ENCODE measurements at places on chromosomes 2 and 18.

- DNase-seq: no peak
These were observed 73.0 kb downstream of the FSIP2 start for GRCh38 chr2:185811580-185811979.

- no peak for DNase-seq
These were observed 18.1 kb upstream of the GCFC2 start for GRCh38 chr2:75728614-75729419.

DNA sequence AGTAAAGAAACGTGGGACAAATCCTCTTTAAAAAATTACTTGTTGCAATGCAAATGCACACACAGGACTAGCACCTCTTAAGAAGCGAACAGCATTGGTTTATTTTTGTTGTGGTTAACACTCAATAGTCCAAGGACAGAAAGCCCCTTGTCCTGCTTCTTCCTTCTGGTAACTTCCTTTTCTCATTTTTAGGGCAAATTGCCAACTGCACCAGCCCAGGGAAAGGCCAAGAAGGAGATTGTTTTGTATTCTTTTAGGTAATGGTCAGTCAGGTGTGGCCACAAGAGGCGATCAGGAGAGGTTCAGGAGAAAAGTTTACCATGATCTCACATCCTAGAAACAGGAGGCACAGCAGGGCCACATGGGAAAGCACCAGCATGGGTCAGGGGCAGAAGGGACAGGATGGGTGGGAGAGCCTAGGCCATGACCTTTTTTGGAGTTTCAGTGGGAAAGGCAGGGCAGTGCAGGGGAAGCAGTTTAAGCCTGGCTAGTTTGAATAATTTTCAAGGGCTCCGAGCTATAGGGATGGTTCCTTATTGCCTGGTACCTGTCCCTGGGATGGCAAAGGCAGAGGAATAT, 73.0 kb downstream of the CHRNA1 start:
- no peak for DNase-seq

DNA sequence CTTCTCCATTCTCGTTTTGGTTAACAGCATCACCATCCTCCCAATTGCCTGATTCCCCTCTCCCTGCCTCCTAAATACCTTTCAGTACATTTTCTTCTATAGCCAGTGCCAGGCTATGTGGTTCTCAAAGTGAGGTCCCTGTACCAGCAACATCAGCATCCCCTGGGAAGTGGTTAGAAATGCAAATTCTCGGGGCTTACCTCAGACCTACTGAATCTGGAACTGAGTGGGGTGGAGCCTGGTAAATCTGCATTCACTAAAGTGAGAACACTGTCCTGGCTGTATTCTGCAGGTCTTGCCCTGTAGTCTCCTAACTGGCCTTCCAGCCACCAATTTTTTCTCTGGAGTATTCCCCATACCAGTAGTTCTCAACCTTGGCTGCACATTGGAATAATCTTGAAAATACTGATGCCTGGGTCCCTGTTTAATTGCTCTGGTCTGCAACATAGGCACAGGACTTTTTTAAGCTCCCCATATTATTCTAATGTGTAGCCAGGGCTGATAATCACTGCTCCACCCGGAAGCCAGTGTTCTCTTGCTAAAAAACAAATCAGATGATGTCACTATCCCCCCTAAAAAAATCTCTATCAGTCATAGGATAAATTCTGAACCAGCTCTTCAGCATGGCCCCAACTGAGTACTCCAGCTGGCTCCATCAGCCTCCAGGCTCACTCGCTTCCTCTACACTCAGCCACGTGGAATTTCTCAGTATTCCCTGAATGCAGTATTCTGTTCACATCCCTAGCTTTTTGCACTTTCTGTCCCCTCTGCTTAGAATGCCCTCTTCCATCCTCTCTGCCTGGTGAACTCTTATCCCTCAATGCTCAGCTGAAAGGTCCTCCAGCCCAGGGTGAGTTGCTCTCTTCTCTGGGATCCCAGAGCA, 98.4 kb downstream of the CDK15 start:
- no peak for DNase-seq

DNA sequence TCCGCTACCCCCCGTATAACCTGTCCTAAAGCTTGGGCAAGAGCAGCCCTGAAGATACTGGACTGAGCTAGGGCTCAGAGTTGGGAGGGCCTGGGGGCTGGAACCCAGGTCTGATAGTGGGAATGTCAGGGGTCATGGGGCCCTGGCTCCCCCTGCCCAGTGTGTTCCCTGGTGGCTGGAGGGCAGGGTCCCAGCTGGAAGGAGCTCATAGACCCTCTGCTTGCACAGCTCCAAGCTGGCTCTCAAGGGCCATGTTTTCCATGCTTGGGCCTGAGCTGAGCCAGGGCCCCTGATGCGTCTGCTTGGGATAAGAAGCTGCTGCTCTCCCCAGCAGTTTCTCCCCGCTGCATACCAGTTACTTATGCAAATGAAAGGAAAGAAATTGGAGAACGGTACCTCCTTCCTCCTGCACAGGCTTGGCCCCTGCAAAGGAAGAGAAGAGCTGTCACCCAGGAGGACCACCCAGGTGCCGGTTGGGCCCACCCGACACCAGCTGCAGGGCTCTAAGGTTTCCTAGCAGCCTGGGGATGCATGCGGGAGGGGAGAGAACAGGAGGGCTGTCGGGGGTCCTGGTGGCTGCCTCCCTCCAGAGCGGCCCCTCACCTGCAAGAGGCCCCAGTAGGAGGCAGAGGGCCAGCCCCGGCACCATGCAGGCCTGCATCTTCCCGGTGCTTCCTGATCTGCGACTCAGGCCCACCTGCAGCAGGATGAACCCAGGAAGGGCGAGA, 628 bp downstream of the OTOS start:
- DNase-seq: no peak

DNA sequence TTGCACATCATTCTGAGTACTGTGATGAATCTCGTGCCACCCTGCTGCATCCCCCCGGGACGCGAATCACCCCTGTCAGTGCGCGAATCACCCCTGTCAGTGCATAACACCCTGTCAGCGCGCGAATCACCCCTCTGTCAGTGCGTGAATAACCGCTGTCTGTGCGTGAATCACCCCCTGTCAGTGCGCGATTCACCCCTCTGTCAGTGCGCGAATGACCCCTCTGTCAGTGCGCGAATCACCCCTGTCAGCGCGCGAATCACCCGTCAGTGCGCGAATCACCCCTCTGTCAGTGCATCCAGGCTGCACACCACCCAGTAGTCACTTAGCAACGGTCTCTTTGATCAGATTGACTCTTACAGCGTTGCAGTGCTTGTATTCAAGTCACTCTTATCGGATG, 134.4 kb upstream of the TPO start:
- no peak for DNase-seq

GRCh38 chr2:7860693-7861092, 821.2 kb upstream of the ID2 start:
- DNase-seq: no peak

DNA sequence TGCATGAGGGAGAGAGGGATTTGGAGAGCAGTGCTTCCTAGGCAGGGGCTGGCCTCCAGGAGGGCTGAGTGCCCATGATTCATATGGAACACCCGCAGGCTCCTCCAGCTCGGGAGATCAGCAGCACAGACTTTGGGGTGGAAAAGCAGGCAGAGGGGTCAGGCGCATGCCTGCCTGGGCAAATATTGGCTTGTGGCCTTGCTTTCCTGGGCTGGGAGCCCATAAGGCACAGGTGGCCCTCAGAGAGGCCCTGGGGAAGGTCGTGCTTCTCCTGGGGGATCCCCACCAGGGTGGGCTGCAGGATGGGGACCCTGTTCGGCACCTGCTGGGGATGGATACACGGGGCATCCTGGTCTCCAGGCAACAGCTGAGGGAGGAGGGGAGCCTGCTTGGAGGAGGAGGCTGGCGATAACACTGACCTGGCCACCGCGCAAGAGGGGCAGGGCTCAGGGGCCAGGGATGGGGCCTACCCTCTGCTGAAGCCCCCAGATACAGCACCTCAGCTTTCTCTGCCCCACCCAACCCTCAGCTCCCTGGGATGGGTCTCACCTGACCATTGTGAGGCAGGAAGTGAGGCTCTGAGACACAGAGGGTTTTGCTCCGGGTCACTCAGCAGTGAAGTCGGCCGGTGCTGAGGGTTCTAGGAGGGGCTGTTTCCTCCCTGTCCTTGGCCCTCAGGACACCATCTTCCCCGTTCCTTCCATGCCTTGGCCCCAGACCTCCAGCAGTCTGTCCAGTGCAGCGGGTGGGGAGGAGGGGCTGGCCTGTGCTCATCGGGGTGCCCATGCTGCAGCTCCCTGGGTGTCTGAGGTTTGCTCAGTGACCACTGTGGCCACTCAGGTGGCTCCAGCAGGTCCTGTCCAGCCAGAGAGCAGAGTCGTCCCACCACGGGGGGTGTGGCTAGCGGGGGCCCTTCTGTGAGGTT, 12.0 kb downstream of the AQP12A start:
- no peak for DNase-seq
